ENCODE measurements at places on chromosomes 4 and X. TPM values are rescaled to one million over a fixed set of nuclear protein-coding genes. Genes with fewer than 3 reads are reported as not detected.
A peak's percentile ranks its signal among the peaks of the same experiment; 100 is the strongest.

Gene COL25A1
- 17.1 TPM for polyA plus RNA-seq

Gene GPM6B
- 19.6 TPM for polyA plus RNA-seq

Gene WDR1
- 151 TPM for polyA plus RNA-seq

Gene TMEM271
- 0.10 TPM for polyA plus RNA-seq

Gene NUDT10
- 10.1 TPM for polyA plus RNA-seq

Gene ATOH1
- polyA plus RNA-seq: not detected

Gene DLG3
- 42.8 TPM for polyA plus RNA-seq

Gene PGRMC1
- 309 TPM for polyA plus RNA-seq

Gene L1CAM
- 68.5 TPM for polyA plus RNA-seq

Gene DCAF8L1
- not detected for polyA plus RNA-seq

- no peak for DNase-seq
These were observed 1.7 kb upstream of the AFP start for GRCh38 chr4:73434311-73434710.

GRCh38 chr4:76204936-76205335, 8.7 kb downstream of the SCARB2 start:
- no peak for DNase-seq

GRCh38 chr4:182451441-182451840, 208.2 kb downstream of the TENM3 start:
- DNase-seq: no peak

DNA sequence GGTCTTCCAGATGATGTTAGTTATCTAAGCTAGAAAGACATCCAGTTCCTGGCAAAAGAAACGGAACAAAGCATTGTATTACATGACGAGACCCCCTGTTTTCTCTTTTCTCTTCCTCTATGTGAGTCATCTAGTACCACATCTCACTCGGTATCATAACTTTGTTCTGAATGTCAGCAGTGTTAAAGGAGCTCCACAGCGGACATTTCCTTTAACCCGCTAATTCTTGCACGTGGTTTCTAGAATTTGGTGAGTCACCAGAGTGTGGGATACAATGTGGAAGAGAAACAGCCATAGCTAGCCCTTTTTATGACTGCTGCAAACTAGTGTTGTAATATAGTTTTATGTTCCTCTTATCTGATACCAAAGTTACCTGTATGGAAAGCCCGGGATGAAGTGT, 243.7 kb downstream of the TENM3 start:
- no peak for DNase-seq

DNA sequence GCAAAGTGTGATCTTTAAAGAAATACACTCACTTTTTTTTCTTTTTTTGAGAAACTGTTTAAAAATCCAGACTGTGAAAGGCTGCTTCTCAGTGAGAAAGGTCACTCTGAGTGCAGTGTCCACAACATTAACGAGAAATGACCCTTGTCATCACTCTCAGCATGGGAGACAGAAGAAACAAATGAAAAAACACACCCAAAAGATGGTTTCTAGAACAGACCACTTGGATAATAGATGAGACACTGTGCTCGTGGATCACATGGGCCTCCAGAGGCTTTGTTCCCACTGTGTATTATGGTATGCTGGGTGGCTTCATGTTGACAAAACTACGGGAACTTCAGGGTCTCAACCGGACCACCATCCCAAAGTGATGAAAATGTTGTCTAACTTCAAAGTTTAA, 64.9 kb downstream of the NEUROG2 start:
- no peak for DNase-seq

DNA sequence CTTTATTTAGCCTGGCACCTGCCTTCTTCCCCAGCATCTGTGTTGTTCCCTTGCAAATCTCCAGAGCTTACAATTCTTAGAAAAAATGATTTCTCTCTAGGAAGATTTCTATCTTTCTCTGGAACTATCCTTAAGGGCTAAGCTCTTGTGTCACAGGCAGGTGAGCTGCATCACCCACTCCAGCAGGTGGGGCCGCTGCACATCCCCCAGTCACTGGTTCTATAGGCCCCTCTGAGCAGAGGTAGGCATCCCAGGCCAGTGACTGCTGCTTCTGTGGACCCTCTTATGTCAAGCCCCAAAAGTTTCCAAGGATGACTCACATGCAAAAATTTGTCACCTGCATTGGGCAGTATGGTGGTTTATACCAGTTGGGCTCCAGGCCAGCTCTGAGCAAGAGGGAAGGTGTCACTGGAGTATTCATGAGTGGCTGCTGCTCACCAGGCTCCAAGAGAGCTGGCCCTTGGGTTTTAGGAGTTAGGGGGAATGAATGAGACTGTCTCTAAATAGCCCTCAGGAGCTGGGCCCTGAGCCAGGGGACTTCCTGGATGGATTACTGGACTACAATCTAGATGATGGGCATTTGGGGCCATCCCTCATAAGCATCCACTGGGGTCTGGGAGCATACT, 208.1 kb upstream of the EOLA2 start:
- no peak for DNase-seq

GRCh38 chr4:43163101-43163792, 270.7 kb downstream of the GRXCR1 start:
- no peak for DNase-seq

GRCh38 chrX:54640736-54641135, 110.7 kb downstream of the GNL3L start:
- no peak for DNase-seq

DNA sequence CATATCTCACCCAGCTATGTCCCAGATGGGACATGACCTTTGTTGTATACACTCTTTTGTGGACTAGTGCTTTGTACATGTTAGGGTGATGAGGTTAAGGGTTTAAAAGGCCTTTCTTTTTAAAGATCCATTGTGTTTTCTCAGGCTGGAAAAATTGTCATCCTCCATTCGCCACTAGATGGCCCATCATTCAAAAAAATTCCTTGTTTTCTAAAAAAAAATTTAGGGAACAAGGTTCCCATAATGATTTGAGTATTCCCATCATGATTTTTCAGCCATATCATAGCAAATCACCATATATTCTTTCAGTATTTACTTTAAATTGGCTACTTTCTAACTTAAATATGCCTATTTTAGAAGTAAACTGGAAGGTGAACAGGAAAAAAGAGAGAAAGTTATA, 91.9 kb upstream of the TMEM164 start:
- no peak for DNase-seq

DNA sequence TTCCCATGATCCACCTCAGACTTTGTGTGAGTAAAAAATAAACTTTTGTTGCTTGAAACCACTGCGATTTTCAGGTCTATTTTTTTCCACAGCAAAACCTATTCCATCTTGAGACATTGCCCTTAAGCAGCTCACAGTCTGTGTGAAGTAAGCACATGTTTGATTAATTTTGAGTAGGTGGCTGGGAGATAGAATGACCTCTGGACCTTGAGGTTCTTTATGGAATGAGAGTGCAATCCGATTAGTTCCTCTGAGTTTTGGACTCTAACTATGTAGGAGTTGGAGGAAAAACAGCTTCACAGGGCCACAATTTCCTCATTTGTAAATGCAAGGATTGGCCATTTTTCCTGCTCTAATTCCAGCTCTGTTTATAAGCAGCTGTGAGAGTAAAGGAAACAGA, 234.1 kb upstream of the IGFBP7 start:
- DNase-seq: no peak

DNA sequence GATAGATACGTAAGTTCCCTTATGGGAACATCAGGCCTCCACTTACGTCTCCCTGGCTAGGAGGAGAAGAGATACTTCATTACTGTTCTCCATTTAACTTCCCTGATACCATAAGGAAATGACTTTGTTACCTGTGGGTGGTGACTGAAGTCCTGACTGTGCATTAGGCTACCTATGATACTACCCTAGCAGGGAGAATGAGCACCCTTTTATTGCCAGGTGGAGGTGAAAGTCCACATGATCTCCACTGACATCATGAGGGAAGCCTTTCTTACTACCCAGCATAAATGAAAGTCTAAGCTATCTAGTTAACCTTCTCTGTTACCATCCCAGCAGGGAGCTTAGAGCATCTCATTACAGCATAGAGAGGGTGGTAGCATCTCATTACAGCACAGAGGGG, 24.4 kb upstream of the LAMTOR3 start:
- no peak for DNase-seq

DNA sequence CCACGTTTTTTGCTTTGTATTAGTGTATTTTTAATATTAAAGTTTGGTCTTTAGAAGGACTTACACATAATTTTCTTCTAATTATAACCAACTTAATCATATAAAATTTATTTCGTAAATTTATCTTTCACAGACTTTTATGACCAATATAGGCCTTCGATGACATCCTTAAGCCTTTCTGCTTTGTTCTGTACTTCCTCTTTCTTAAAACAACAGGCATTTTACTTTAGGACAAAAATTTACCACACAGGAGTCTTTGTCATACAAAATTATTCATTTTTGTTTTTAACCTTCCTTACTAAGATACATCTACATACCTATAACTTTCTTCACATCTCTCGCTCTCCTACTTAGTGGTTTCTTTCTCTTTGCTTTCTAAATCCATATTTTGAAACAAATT, 56.3 kb downstream of the RGS12 start:
- no peak for DNase-seq

DNA sequence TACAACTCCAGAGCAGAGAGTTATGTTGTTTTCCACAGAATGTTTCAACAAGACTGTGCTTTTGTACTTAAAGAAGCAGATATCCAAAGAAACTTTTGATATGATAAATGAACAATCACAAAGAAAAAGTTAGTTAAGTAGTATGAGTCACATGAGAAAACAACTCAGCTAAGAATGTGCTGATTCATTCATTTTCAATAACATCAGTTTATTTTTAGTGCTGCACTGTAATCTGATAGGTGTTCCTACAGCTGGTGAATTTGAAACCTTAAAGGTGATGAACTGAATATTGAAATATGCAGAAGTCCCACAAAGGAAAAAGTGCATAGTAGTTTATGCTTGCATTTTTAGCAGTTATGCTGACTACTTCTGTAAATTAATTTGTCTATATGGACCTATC, 180.3 kb upstream of the TENM3 start:
- DNase-seq: no peak

GRCh38 chrX:12865359-12865758, 1.5 kb upstream of the TLR7 start:
- no peak for DNase-seq

- peak; percentile 39 for DNase-seq
These were observed 2.5 kb upstream of the PDGFRA start for GRCh38 chr4:54226404-54227255.

GRCh38 chr4:153791746-153792617, 3.1 kb upstream of the SFRP2 start:
- no peak for DNase-seq

- no peak for DNase-seq
These were observed 27.1 kb downstream of the TSC22D3 start for GRCh38 chrX:107748506-107748905.

- DNase-seq: no peak
These were observed 59.7 kb downstream of the MAB21L2 start for GRCh38 chr4:150641612-150642011.

DNA sequence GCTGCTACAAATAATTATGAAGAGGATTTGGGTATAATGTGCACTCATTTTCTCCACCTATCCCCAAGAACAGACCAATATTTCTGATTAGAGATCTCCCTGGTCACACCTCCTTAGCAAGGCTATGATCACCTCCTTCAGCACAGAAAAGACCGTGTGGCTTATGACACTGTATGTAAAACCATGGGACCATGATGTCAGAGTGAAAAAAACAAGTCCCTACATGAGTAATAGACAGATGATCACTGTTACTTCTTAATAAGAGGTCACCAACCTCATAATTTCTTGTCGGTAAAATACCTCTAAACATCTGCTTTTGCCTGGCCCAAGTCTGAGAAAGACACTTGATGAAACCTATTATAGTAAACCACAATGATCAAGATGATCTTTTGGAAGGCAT, 330.6 kb upstream of the F9 start:
- DNase-seq: no peak

GRCh38 chr4:29970626-29971025, 749.5 kb upstream of the PCDH7 start:
- DNase-seq: no peak

DNA sequence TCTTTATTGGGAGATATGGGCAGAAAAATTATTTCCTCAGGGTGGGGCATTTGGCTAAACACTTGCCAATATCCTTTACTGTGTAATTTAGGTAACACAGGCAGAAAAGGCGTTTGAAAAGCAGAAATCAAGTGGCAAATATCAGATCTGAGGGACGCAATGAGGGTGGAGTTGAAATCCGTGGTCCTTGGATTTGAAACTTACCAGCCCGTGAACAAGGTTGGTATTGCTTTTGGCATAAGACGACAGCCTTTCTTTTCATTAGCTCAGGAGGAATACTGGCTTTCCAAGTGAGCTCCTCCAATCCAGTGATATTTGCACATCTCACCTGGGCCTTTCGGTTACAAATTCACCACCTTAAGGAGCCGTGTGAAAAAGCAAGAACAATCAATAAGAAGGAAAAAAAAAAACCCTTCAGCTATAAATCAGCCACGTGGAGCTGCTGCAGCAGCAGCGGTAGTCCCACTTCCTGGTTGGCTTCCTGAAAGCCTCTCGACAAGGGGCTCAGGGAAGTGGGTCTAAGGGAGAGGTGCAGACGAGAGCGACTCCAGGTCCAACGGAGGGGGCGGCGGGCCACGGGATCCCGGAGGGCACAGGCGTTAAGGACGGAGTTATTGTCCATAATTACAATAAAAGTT, 734 bp upstream of the GALNT7 start:
- peak; percentile 11 for DNase-seq

DNA sequence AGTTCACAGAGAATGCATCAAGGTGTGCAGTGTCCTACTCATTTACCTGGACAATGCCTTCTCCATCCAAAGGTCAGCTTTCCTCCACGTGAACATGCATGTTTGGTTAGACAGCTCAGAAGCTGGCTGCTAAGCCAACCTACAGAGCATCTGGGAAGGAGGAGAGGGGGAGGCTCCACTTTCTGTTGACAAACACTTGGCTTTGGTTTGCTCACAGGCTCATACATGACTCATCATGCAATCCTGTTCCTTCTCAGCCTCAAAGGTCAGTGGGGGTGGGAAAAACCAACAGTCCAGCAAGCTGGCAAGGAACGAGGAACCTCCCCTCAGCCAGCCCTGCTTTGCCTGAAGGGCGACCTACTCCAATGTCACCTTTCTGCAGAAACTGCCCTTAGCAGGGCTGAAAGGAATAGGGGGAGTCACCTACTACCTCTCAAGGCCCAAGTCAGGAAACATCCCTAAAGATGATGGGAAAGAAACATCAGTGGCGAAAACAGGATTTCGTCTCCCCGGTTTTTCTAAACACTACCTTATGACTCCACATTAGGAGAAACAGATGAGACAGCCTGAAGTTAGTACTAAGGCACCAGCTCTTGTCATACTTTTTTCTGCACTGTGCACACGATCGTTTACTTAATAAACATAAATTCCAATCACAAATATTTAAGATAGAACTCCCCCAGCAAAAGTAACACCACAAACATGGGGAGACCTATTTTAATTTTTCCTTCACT, 37.9 kb downstream of the RELL1 start:
- DNase-seq: peak; percentile 33

- DNase-seq: no peak
These were observed 43.8 kb downstream of the GEMIN8 start for GRCh38 chrX:13985697-13986435.

GRCh38 chr4:41912546-41912945, 22.7 kb upstream of the TMEM33 start:
- DNase-seq: no peak

GRCh38 chr4:188955066-188955465, 815.8 kb downstream of the TRIML1 start:
- no peak for DNase-seq

Measured in left renal cortex interstitium (tissue), 4 donors.